Hindlimb muscle (tissue), 1 donor: ENCODE measurements at places on chromosomes 3 and 15.

DNA sequence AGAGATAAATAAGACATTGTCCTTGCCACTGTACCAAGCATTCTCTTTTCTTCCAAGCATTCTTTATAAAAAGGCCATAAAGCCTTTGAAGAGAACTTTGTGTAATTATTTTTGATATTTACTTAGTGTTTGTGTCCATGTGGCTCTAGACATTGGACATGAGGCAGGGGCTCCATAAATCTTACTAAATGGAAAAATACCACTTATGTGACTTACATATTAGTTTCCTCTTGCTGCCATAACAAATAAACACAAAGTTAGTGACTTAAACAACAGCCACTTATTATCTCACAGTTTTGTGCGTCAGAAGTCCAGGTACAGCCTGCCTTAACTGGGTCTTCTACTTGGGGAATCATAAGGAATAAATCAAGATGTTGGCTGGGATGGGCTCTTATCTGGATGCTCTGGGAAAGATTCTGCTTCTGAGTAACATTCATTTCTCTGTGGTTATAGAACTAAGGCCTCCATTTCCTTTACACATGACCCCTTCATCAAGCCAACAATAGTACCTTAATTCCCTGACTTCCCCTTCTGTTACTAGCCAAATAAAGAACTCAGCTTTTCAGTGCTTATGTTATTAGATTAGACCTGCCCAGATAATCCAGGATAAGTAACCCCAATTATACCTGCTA lies 59.9 kb upstream of the COL8A1 start:
- no peak for DNase-seq

DNA sequence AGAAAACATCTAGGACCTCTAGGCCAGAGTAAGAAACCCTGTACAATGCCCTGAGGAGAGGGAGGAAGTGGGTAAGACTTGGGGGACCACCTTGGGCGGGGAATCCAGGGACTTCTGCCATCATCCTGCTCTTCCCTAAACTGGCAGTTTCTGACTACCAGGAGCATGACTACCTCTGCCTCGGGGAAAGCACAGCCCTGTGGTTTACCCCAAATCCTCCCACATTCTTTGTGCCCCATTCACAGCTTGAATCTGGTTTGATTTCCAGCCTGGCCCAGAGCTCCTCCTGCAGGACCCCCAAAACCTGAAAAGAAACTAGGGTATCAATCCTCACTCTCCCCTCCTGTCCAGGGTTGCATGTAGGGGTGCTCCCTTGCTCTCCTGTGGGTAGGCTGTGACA lies 4.7 kb downstream of the C3orf18 start:
- DNase-seq, result no peak

- DNase-seq, result no peak
Observed at GRCh38 chr3:124777762-124778470, 47.7 kb downstream of the UMPS start.

DNA sequence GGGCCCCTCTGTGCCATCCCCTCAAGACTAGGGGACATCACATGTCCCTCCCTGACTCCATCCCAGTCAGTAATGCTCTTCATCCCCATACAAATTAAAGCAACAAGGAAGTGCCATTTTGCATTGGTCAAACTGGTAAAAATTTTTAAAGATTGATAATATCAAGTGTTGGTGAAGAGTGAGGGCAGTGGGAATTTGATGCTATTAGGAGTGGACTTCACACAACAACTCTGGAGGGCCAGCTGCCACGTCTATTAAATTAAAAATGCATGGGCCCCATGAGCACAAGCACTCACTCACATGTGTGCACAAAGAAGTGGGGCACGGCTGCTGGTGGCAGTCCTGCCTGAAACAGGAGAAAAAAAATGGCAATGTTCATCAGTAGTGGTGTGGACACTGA lies 47.8 kb downstream of the DNAJB8 start:
- no peak for DNase-seq

GRCh38 chr3:67389176-67389575 lies 265.2 kb downstream of the SUCLG2 start:
- DNase-seq, result no peak

DNA sequence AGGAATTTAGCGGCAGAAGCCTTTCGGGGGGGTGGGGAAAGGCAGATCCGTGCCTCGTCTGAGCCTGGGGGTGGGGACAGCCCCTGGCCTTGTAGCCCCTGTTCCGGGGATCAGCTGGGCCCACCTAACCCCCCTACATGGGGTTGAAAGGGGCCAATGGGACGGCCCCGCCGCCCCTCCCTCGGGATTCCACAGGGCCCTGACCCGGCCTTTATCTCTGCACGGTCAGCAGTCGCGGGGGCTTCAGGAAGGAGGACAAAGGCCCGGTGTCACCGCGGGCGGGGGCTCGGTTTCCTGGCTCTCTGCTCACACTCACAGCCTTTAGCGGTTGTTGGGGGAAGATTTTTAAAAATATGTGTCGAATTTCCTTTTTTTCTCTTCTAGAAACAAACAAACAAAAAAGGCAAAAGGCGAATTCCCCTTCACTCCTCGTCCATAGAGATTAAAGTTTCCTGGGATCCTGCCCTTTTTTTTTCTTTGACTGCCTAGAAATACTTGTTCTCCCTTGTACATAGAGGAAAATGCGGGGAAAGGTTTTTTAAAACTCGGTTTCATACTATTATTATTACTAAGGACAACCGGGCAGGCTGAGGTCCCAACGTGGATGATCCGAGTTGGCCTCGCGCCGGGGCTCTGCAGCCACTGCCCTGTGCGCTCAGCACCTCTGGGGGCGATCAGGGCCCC lies 7.9 kb downstream of the FOXL2 start:
- DNase-seq, result no peak

GRCh38 chr3:155232605-155233004 lies 60.9 kb downstream of the STRIT1 start:
- peak; percentile 83 for DNase-seq

GRCh38 chr15:74170875-74171578 lies 2.5 kb upstream of the ISLR start:
- no peak for DNase-seq

DNA sequence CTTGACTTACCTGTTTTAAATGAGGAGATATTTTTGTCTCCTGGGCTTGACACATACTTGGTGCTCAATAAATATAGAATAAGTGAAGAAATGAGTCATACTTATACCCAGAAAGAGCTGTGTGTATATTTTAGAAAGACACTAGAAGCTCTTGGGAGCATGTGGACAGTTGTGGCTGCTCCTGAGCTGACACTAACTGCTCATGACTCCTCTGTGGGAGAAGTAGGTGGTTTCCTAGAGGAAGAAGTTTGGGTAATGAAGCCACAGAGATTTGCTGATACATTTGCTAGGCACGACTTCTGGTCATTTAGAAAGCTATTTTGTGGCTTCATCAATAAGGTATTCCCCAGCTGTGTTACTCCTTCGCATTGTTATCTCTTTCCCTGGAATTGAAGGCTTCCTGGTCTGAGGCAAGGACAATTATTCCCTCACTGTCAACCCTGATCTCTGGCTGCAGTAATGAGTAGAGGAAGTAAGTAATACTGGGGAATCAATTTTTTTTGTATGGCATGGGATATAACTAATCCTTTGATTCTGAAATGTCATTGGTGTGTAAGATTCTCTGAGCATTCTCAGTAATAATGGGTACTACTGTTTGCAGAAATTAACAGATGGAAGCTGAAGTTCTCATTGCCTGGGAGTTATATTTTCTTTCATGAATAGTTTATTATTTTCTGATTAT lies 79.6 kb upstream of the DCBLD2 start:
- DNase-seq, result no peak

- peak; percentile 62 for DNase-seq
Observed at GRCh38 chr15:39455471-39455991, 125.3 kb upstream of the THBS1 start.

DNA sequence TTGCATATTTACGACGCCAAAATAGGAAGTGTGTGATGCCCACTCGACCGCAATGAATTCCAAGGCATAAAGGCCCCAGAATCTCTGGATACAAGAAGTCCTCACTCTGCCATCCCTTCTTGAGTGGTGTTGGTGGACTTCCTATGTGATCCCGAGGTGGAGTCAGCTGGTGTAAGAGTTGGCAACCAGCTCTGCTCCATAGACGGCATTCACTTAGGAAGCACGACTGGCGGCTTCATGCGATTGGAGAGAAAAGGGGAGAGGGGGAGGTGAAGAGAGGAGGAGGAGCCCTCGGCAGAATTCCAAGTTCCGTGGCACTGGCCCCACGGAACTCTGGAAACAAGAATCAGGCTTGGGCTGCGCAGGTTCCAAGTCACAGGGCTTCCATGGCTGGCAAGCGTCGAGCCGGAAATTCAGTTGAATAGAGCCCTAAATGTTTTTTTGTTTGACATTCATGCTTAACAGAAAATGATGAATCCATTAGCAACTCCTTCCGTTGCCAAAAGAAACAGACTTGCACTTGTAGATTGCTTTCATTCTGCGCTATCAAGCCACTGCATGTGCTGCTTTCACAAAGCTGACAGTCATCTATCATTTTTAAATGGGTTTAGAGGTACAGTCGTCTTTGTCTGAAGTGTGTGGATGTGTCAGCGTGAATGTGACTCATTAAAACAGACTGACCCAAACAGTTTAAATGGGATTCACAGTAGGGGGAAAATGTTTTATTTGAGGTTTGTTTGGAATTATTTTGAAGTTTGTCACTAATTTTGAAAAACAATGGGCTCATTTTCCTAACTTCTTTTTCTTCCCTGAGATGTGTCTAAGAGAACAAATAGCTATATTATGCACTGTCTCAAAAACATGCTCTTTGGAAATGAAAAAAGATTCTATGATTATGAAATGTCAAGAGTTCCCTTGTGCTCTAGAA lies 428.3 kb upstream of the ATP11B start:
- DNase-seq, result no peak

DNA sequence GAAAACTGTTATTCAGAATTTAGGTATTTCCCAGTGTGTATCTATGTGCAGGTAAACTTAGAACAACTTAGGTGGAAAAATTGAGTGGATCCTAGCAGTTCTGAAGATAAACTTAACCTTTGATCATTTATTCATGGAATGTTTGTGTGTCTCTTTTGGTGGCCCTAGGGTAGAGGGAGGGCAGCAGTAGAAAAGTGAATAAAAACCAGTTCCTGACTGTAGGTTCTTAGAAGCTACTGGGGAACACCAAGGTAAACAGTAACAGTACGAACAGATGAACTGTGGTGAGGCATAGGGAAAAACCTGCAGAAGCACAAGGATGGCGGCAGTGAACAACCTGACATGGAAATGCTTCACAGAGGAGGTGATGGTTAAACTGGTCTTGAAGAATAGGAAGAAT lies 2.5 kb downstream of the SNRK start:
- DNase-seq, result no peak

DNA sequence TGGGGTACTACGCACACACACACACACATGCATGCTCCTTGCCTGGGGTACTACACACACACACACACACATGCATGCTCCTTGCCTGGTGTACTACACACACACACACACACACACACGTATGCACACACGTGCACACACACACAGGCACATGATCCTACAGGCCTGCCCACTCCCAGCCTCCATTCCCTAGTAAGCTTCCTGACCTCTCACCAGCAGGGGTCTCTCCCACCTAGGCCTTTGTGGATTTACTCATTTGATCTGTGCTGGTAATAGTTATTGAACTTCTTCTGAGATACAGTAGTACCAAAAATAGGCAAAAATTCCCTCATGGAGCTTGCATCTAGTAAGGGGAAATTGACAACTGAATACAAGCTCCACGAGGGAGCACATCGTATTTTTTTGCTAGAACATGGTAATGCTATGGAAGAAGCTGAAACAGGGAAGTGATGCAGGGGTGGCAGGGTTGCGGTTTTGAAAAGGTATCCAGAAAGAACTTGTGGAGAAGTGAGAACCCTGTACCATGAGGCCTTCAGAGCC lies 19.1 kb downstream of the TTC21A start:
- no peak for DNase-seq
